ENCODE measurements at places on chromosomes 7 and 10. TPM values are rescaled to one million over a fixed set of nuclear protein-coding genes. Genes with fewer than 3 reads are reported as not detected.

GRCh38 chr7:42550706-42551470 is 313.9 kb upstream of the GLI3 start:
- no peak for DNase-seq
- no peak overlapping the region for H3K4me3 ChIP-seq

- no peak overlapping the region for H3K4me3 ChIP-seq
- H3K4me1 ChIP-seq = no peaks in the 10 kb centered on the region
- DNase-seq = no peak
Measured at GRCh38 chr7:50142425-50143017, 49.5 kb upstream of the ZPBP start.

GRCh38 chr7:26531926-26532325 is 240.3 kb downstream of the SNX10 start:
- H3K27me3 ChIP-seq = peaks cover 63% of the 10 kb centered on the region
- H3K4me1 ChIP-seq = no peaks in the 10 kb centered on the region
- no peak overlapping the region for H3K27ac ChIP-seq
- no peak for DNase-seq
- H3K4me3 ChIP-seq = no peak overlapping the region
- H3K36me3 ChIP-seq = no peaks in the 10 kb centered on the region

The DNAJC2 gene
- total RNA-seq = 13.9 TPM

The PLPP4 gene
- total RNA-seq = not detected

The GPR146 gene
- total RNA-seq = 29.8 TPM

Measured in left ventricle myocardium inferior (tissue), 1 donor.